ENCODE measurements at places on chromosomes 7 and 10.

DNA sequence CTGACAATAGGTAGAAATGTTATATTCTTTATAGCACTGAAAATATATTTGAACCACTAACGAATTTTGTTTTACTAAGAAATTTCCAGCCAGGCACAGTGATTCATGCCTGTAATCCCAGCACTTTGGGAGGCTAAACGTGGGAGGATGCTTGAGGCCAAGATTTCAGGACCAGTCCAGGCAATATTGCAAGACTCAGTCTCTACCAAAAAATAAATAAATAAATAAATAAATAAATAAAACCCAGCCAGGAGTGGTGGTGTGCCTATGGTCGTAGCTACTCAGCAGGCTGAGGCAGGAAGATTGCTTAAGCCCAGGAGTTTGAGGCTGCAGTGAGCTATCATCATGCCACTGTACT, 39.8 kb downstream of the PIP4K2A start:
- no peak for DNase-seq

DNA sequence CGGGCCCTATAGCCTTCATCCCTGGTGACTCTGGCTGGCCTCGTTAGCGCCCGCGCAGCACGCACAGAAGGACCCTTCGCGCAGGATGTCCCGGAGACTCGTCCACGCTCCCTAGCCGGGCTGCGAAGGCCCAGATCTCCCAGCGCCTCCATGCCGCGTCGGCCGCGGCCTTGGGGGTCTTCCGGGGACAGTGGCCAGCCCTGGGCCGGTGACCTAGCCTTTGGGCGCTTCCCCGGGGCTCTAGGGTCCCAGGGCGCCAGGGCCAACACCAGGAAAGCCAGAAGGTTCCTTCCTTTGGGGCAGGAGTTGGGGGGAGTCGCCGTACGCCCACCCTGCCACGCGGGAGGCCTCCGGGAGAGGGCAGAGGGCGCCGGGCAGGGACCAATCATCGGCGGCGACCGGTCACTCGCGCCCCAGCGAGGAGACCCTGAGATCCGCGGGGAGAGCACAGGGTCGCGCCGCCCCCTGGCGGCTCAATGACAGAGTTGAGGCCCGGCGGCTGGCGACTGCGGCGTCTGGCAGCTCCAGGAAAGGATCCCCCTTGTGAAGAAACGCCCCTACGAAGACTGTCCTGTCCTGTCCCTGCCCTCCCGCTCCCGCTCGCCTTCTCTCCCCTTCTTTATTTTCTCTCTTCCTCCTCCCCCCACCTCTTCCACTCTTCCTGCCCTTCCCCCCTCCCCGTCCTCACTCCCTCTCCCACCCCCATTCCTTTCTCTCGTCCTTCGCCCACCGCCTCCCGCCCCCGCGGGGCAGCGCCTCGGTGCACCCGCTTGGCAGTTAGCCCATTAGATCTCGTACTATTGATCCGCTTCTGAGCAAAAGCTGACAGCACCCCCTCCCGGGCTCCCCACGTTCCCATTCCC, 62.3 kb upstream of the LBX1 start:
- peak; percentile 14 for DNase-seq

GRCh38 chr10:47253651-47254375, 46.2 kb upstream of the GDF10 start:
- no peak for DNase-seq

GRCh38 chr7:143299346-143299745, 11.2 kb downstream of the CASP2 start:
- no peak for DNase-seq

DNA sequence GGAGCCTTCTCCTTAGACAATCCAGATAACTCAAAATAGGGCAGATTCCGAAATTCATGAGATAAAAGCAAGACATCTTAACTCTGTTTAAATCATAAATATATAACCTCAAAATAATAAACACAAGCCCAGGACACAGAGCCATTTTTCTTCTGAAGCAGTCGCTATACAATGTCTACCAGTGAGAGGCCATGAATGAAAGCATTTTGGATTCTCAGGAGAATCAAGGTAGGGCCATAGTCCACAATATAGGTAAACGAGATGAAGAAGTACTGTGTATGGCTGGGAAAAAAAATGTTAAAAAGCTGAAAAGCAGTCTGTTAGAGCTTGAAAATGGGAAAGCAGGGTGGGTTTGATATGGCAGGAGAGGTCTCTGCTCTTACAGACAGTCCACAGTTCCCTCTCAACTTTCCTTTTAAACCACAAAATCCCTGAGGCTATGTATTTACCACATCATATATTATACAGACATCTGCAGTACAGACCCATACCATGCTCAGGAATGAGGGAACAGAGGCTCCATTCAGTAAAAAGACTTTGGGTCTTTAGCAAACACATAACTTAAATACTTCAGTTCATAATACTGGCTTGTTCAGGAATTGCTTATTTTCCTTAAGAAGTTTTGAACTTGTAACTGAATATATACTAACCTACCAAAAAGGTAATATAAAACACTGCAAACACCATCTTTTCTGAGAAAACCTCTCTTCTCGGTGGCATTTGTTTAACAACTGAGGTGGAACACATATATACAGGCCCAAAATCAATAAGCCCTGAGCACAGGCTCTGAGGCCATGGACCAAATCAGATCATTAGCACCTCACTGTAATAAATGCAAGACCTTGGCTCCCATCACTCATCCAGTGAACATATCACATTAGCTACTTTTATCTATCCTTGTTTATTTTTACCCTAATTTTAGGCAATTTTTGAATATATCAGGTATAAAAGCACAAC, 109.3 kb downstream of the SORBS1 start:
- no peak for DNase-seq

GRCh38 chr10:129727071-129727470, 237.0 kb downstream of the EBF3 start:
- DNase-seq: no peak

- DNase-seq: no peak
Measured at GRCh38 chr7:139893999-139894398, 64.9 kb downstream of the TBXAS1 start.

GRCh38 chr10:103671126-103671895, 177.8 kb downstream of the NEURL1 start:
- DNase-seq: no peak

DNA sequence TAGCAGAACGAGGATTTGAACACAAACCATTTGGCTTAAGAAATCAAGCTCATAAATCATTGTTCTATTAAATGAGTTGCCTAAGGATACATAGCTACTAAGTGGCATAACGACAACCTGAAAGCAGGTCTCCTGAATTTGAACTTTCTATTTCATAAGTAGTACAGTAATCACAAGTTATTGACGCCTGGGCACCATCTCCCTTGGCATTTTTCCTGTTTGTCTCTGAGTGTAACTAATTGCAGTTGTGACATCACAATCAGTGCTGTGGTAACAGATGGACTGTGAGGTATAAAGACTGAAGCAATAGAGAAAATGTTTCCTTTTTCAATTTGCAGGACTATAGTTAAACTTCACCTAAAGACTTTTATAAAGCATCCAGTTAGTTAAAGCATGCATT, 6.4 kb upstream of the CSTF2T start:
- no peak for DNase-seq

DNA sequence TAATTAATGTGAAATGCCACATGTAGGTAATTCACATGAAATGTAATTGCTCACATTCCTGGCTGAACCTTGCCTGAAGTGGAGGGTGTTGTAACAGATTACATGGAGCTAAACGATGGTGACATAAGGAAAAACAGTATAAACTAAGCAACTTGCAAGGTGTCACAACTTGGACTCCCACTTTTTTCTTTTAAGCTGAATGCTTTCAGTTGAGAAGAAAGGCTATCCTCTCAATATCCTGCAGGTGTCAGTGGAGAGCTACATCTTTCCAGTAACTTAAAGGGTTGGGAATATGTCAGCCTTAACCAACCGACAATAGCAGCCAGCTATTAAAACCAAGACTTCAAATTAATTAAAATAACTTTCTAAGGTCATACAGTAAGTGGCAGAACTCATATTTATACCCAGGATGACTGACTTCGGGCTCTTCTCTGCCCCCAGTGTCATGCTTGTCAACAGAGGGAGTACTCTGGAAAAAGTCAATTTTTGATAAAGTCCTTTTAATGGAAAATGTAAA, 33.7 kb downstream of the NRBF2 start:
- DNase-seq: no peak

GRCh38 chr7:92446869-92447344, 375 bp upstream of the GATAD1 start:
- no peak for DNase-seq

DNA sequence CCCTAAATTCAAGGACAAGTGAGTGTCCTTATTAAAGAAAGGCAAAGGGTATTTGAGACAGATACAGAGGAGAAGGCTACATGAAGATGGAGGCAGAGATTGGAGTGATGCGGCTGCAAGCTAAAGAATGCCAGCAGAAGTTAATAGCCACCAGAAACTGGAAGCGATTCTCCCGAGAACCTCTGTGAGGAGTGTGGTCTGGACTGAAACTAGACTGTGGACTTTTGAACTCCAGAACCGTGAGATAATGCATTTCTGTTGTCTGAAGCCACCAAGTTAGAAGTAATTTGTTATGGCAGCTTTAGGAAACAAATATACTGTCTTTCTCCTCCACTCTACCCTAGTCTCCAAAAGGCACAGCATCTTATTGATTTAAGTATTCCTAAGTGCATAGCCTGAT, 80.3 kb upstream of the CREB5 start:
- DNase-seq: no peak

GRCh38 chr7:73577627-73578341, 595 bp downstream of the TBL2 start:
- DNase-seq: no peak

- no peak for DNase-seq
Measured at GRCh38 chr7:5283421-5284303, 919 bp downstream of the SLC29A4 start.

DNA sequence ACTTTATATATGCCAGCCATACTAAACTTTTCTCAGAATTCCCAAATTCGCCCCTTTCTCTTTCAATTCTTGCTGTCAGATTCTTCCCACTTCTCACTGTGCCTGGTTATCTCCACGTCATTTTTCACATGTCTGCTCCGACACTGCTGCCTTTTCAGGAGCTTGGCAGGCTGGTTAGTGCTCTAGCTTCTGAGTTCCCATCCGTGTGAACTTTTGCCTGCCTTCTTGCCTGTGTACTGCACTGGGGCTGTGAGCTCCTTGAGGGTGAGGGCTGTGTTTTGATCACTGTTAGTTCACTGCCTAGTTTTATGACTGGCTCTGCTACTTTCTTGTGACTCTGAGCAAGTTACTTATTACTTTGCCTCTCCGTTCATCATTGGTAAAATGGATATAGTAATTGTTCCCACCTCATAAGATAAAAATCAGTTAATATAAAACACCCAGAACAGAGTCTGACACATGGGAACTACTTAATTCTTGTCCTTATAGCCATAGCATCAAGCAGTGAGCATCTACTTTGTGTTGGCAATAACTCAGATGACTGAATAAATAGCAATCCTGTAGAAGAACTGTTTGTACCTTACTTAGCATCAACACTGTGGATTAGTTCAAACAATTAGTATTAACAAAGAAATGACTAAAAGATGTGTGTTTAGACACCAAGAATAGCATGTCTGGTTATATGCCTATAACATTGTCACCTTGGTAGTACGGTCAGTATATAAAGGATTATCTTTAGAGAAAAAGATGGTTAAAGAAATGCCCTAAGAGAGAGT, 5.5 kb downstream of the GSTO1 start:
- no peak for DNase-seq

- DNase-seq: no peak
Measured at GRCh38 chr7:47045207-47046051, 536.5 kb downstream of the TNS3 start.

DNA sequence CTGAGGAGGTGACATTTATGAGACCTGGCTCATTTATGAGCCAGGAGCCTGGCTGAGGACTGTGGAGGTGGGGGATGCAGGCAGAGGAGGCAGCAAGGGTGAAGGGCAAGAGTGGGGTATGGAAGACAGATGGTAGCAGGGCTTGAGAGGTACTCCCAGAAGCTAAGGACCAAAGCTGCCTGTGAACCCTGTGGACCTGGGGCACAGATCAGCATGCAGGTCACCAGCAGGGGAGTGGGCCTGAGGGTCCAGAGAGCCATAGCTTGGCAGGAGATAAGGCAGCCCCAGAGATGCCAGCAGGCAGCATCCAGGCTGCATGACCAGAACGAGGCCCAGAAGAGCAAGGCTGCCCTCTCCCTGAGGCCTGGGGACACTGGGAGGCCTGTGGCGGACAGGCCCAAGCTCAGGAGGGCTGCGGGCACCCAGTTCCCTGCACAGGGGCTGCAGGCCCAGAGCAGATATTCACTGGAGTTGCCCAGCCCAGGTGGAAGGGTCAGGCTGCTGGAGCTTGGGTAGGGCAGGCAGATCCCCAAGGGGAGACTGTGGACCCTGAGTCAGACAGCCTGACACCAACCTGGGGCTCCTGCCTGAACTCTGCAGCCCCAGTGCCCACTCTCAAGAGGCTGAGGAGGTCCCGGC, 3.4 kb downstream of the GPR15LG start:
- DNase-seq: no peak

GRCh38 chr10:32210306-32211045, 136.5 kb downstream of the EPC1 start:
- DNase-seq: no peak

DNA sequence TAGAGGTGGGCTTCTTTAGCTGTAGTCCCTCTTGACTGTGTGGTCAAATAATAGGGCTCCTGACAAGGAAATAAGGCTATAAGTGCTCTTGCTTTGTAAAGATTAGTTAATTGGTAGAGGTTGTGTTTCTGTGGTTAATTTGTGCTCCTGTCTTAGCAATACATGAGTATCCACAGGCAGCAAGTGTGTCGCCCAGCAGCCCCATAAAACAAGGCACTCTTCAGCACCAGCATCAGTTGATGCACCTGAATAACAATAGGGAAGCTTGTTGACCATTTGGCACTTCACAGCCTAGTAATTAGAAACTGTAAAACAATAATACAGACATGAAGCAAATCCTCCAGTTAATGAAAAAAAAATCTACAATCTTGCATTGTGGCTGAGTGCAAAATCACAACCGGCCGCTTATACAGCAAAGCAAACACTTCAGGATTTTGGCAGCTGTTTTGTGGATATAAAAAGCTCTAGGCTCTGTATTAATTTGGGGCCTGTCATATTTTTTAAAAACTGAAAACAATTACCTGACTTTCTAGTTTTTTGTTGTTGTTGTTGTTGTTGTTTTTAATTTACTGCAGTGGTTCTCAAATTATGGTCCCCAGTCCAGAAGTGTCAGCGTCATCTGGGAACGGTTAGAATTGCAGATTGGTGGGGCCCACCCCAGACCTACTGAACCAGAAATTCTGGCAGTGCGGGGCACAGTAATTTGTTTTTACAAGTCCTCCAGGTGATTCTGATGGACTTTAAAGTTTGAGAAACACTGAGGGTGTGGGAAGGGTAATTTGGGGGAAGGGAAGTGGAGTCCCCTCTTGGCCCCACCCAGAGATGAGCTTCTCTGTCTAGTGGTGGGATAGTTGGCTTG, 56.8 kb downstream of the AUTS2 start:
- no peak for DNase-seq
